ENCODE measurements at places on chromosomes 3 and 15. TPM values are rescaled to one million over a fixed set of nuclear protein-coding genes. Genes with fewer than 3 reads are reported as not detected.
A peak's percentile ranks its signal among the peaks of the same experiment; 100 is the strongest.

DNA sequence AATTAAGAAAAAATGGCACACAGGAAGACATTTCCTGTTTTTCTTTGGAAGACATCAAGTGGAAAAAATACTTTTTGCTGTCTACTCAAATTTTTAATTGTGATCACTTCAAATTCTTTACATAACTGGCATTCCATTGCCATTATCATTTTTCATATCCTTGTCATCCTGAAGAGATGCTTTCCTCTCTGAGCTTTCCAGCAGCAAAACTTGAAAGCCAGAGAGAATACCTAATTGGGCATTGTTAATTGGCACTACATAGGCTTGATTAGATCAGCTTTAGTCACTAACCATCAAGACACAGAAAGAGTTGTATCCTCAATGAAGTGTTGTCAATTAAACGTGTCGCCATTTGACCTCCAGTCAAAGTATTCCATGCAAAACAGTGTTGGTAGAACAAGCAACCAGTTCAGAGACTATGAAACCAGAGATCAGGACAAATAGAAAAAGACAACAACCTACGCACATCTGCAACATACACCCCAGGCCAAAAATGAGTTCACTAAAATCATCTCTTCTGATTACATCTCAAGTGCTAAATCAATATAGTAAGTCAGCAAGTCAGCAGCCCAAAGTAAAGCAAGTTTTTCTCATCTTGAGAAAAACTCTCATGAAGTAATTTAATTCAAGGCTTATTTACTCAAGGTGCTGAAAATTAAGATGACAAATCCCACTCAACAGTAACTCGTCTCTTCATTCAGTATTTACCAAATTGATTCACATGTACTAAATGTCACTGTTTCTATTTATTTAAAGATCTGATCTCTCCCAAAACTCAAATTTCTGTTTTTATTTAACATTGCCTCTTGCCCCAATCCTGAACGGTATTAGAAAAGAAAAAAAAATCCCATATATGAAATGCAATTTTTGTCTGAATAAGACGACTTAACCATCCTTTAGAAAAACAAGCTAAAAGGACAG lies 123.0 kb downstream of the SUCLG2 start:
- no peak for DNase-seq
- H3K36me3 ChIP-seq = peaks cover 3% of the 10 kb centered on the region
- H3K4me1 ChIP-seq = peaks cover 52% of the 10 kb centered on the region
- H3K27ac ChIP-seq = peak overlapping the region; percentile 49
- no peak overlapping the region for H3K4me3 ChIP-seq

GRCh38 chr3:48852151-48852550 lies 4.5 kb upstream of the PRKAR2A start:
- H3K36me3 ChIP-seq = no peaks in the 10 kb centered on the region
- peaks cover 11% of the 10 kb centered on the region for H3K4me1 ChIP-seq
- no peak for DNase-seq
- H3K4me3 ChIP-seq = no peak overlapping the region
- no peak overlapping the region for H3K27ac ChIP-seq
- no peaks in the 10 kb centered on the region for H3K27me3 ChIP-seq

DNA sequence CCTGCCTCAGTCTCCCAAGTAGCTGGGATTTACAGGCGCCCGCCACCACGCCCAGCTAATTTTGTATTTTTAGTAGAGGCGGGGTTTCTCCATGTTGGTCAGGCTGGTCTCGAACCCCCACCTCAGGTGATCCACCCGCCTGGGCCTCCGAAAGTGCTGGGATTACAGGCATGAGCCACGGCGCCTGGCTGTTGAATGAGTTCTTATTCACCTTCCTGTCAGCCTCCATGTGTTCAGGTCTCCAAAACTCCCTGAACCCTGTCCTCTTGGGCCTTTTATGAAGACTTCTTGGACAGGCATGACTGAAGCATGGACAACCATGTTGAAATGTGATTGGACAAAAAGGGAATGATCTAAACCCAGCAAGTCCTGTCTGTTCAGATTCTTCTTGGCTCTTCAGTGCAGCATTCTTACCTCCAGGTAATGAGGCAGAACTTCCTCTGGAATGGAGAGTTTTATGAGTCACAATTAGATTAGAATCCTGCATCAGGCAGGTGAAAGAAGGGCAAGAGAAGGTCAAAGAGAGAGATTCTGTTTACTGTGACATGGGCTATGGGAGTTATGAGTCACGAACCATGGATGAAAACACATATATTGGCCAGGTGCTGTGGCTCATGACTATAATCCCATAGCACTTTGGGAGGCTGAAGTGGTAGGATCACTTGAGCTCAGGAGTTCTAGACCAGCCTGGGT lies 23.1 kb upstream of the EIF4A2 start:
- no peak overlapping the region for H3K4me3 ChIP-seq
- no peak overlapping the region for H3K27ac ChIP-seq
- H3K4me1 ChIP-seq = peaks cover 9% of the 10 kb centered on the region

CP gene
- 28.4 TPM for total RNA-seq

GRCh38 chr3:113660458-113660857 lies 36.0 kb downstream of the USF3 start:
- no peak overlapping the region for H3K4me3 ChIP-seq
- no peak overlapping the region for H3K27ac ChIP-seq
- H3K4me1 ChIP-seq = no peaks in the 10 kb centered on the region
- DNase-seq = no peak

- peaks cover 4% of the 10 kb centered on the region for H3K36me3 ChIP-seq
- H3K27me3 ChIP-seq = peaks cover 24% of the 10 kb centered on the region
- DNase-seq = no peak
These were observed 17.5 kb downstream of the RGMA start for GRCh38 chr15:93071469-93071936.

ATP10A gene
- total RNA-seq = 0.18 TPM

NCBP2 gene
- total RNA-seq = 82.8 TPM

AGBL1 gene
- total RNA-seq = not detected

- H3K36me3 ChIP-seq = peaks cover 3% of the 10 kb centered on the region
- no peak overlapping the region for H3K27ac ChIP-seq
- no peak for DNase-seq
- H3K4me1 ChIP-seq = peaks cover 1% of the 10 kb centered on the region
- no peaks in the 10 kb centered on the region for H3K27me3 ChIP-seq
- no peak overlapping the region for H3K4me3 ChIP-seq
These were observed 124.8 kb downstream of the NEK10 start for GRCh38 chr3:27244374-27244773.

DNA sequence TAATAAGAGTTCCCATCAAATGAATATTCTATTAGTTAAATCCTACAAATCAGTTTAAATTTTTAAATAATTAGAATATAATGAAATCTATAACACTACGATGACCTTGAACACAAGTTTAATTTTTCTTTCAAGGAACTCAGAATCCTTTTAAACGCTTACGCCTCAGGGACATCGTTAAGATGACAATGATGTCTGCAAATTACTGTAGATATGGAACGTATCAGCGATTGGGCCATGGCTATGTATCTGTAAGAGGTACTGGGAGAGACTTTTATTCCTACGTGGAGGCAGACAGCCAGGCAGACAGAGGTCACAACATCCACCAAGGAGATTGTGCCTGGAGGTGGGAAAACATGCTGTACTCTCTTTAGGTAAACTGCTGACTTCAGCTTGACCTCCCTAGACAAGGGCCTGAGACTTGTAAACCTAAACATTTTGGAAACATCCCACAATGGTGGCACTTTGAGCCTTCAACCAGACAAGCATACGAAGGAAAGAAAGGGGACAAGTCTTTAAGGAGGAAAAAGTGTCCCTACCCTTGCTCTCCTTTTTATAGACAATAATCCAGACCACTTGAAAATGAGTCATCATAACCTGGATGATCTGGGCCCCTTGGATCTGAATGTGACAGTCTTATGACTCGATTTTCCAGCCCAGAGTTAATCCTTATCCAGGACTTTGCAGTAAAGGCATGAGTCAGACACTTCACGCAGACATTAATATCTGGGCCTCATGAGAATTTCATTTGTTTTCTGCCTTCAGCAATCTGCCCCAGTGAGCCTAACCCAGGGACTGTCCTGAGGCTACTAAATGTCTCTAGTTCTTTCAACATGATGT lies 6.8 kb upstream of the LDHAL6B start:
- H3K4me1 ChIP-seq = peaks cover 30% of the 10 kb centered on the region
- H3K36me3 ChIP-seq = peaks cover 15% of the 10 kb centered on the region
- peak overlapping the region; percentile 27 for H3K27ac ChIP-seq
- no peak for DNase-seq
- H3K27me3 ChIP-seq = no peaks in the 10 kb centered on the region

GRCh38 chr15:47988564-47988963 lies 132.2 kb upstream of the SLC24A5 start:
- no peak overlapping the region for H3K27ac ChIP-seq
- peaks cover 4% of the 10 kb centered on the region for H3K4me1 ChIP-seq
- DNase-seq = no peak
- no peaks in the 10 kb centered on the region for H3K36me3 ChIP-seq

PARP16 gene
- 17.7 TPM for total RNA-seq

DNA sequence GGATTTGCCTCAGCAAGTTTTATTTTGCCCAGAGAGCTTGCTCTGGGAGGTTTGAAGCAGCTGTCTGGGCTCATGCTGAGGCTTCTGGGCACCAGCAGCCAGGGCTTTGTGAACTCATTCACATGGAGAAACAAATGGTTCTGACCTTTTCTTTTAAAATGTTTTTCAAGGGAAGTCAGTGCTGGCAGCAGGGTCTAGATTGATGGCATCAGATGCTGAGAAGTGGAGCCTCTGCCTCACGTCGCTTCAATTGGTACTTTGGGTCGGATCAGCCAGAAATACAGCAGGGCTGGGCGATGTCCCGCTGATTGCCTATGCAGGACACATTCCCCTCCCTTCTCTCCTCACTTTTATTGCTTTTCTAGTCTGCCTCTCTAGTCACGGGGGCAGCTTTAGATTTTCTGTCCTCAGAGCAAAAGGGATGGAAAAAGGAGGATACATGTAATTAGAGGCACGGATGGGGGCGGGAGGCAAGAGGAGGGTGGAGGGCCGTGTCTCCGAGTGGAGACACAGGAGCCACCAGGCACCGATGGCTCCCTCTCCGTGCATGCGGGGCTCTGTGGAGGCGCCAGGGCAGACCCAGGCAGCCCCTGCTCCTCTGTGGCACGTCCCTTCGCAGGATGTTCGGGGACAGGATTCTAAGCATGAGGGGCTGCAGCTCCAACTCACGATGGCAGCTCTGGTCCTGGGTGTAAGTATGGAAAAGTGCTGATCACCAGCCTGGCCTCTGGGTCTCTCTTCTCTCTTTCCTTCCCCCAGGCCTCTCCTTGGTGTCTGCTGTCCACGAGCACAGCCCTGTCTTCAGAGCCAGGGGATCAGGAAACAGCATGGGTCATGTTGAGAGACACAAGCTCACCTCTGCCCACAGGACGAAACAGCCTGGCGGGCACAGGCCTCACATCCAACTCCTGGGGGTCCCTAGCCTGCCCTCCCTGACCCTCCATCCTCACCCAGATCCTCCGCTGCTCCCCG lies 116.1 kb downstream of the FAM43A start:
- no peak for DNase-seq
- H3K27me3 ChIP-seq = peaks cover 23% of the 10 kb centered on the region
- H3K4me3 ChIP-seq = no peak overlapping the region
- no peak overlapping the region for H3K27ac ChIP-seq
- H3K36me3 ChIP-seq = no peaks in the 10 kb centered on the region

LAMB2 gene
- 335 TPM for total RNA-seq

ANKRD34C gene
- not detected for total RNA-seq

GRCh38 chr3:85801955-85802354 lies 843.2 kb downstream of the CADM2 start:
- no peaks in the 10 kb centered on the region for H3K27me3 ChIP-seq
- H3K4me1 ChIP-seq = peaks cover 3% of the 10 kb centered on the region
- no peak for DNase-seq

DNA sequence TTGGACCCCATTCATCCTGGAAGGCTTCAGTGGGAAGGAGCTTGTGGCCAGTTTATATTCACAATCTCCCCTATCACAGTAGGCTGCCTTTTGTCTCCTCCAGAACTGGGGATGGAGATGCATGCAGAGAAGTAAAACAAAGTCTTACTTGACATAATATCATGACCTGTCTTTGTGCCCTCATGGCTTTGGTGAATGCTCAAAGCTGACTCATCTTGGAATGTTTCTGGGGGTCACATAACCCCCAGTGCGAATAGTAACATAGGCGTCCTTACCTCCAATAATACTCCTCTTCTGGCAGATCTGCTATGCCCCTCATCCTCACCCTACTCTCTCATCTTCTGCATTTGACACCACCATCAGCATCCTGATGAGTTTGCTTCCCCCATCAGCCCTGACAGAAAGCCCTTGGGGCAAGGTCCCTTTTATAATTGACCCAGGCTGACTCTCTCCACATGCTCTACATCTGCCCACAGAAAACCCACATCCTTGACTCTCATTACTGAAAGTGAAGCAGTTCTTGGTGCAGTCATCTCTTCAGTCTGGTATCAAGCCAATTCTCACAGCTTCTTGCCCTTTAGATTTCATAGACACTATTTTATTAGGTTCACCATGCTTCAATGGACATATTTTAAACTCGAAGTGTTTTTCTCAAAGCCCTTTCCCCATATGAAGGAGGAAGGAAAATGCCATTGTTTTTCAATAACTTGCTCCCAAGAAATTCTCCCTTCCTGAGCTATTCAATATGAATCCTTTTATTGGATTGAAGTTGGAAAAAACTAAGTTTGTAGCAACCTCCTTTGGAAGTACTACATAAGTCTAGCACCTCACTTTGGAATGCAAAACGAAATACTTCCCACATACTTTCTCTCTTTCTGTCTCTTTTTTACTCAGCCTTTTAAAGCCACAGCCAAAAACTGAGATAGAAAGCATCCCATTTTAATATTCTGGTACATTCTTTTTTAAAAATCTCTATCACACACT lies 36.6 kb downstream of the OSTN start:
- H3K36me3 ChIP-seq = no peaks in the 10 kb centered on the region
- H3K4me3 ChIP-seq = no peak overlapping the region
- peak overlapping the region; percentile 78 for H3K27ac ChIP-seq
- H3K27me3 ChIP-seq = no peaks in the 10 kb centered on the region
- no peak for DNase-seq

DCLK3 gene
- total RNA-seq = 0.07 TPM

DNA sequence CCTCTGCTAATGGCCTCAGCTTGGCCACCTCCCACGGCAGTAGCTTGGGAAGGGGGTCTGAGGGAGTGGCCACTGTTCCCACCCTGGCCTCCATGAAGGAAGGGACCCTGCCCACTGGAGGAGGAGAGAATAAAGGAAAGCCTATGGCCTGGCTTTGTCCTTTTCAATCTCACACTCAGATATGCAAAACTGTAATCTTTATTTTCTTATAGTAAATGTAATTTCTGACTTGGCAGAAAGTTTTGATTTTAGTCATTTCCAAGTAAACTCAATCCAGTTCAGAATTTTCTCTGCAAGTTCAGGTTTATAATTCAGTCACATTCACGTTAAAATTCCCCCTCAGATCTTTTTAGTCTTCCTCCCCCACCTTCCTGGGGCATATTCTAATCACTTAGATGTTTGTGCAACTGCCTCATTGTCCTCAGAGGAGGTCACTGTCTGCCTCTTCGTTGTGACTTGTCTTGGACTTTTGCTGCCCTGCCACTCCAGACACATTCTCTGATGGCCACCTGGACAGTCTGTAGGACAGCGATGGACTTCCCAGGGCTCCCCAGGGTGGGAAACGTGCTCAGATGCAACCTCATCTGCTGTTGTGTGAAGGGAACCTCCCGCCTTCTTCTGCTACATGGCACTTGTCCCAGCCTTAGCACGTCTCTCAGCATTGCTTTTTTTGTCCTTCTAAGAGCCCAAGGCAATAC lies 222.8 kb upstream of the TBL1XR1 start:
- no peak overlapping the region for H3K4me3 ChIP-seq
- H3K27ac ChIP-seq = peak overlapping the region; percentile 59
- no peaks in the 10 kb centered on the region for H3K27me3 ChIP-seq
- DNase-seq = no peak
- H3K36me3 ChIP-seq = no peaks in the 10 kb centered on the region
